Naive thymus-derived CD4-positive, alpha-beta T cell (primary cell): ENCODE measurements at places on chromosomes 5 and 9.

GRCh38 chr9:104788251-104788650, 24.3 kb downstream of the NIPSNAP3B start:
- no peak for DNase-seq

DNA sequence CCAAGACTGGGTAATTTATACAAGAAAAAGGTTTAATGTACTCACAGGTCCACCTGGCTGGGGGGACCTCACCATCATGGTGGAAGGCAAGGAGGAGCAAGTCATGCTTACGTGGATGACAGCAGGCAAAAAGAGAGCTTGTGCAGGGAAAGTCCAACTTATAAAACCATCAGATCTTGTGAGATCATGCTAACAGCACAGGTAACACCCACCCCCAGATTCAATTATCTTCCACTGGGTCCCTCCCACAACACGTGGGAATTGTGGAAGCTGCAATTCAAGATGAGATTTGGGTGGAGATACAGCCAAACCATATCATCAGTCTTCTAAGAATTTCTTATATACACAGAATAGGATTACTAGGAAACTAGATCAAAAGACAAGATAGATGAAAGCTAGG, 555.6 kb downstream of the PRR16 start:
- DNase-seq = no peak

DNA sequence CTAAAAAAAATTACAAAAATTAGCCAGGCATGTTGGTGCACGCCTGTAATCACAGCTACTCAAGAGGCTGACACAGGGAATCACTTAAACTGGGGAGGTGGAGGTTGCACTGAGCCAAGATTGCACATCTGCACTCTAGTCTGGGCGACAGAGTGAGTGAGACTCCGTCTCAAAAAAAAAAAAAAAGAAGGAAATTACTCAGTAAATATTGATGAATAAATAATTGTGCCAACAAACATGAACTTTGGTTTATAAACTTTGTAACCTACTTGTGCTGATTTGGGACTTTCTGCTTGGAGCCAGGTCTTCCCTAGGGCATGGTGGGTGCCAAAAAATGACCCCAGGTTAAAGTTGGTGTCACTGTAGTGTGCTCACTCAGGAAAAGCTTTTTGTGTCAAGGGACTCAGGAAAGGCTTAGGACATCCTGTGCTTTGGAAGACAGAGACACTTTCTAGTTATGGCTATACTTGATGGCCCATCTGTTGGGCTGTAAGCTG, 19.0 kb downstream of the ABLIM3 start:
- no peak for DNase-seq

DNA sequence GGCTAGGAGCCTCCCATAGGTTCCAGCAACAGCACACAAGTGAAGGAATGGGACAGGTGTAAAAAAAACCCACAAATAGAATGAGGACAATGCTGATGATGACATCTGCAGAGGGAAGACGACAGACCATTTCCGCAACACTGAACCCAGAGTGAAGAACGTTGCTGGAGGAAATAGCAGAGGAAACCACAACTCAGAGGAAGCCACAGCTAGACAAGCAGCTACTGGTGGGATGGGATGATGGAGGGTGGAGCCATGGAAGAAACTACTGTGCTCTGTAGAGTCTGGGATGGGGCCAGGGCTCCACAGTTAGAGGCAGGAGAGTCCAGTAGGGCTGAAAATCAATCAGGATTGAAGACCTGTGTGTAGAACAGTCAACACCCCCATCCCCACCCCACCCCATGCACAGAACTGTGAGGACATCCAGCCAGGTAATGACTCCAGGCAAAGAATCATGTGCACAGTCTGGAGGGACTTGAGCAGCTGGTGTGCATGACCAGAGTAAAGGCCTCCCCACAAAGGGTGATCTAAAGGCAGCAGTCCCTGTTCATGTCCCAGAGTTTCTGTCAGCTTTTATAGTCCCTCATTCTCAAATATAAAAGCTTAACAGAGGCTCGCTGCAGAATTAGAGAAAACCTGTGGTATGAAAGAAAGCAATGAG, 65.2 kb upstream of the SPIN1 start:
- DNase-seq = peak; percentile 47
